Stimulated activated CD4-positive, alpha-beta T cell treated with anti-CD3 and anti-CD28 coated beads, Interleukin-1b, Interleukin-23, amount 100 ng/mL, for 4 hours (primary cell): ENCODE measurements at places on chromosomes 16 and 17.

DNA sequence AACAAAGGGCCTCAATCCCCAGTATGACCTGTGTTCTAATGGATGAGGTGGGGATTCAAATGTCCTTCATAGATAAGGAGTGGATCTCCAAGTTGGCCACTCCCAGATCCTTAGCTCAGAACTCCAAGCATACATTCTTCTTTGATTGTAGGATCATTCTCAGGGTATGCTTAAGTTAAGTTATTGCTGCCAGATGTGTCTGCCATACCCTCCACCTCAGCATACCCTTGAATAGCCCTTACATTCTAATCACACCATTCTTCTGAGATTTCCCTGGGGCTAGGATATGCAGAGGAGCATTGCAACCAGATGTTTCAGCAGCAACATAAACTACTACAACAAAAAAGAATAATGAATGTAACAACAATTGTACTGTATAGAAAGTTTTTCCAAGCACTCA is 1.6 kb upstream of the KRTAP2-4 start:
- no peak for DNase-seq

GRCh38 chr16:7992616-7993015 is 597.7 kb downstream of the TMEM114 start:
- DNase-seq, result no peak

DNA sequence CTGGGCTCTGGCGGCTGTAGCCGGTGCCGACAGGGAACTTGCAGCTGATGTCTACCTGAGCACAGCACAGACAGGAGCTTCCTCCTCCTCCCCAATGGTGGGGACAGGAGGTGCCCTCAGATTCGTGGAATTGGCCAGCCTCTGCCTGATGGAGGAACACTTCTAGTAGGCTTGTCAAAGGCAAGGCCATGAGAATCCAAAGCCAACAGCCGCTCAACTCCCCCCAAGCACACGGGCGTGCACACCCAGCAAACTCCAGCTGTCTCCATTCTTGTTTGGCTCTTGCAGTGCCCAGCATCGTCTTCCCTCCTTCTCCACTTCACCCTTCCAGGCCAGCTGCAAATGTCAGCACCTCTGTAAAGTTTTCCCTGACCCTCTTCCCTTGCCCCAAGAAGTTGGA is 35.1 kb downstream of the SCNN1G start:
- DNase-seq, result no peak

- DNase-seq, result no peak
These were observed 7.3 kb downstream of the RPH3AL start for GRCh38 chr17:345261-345660.

GRCh38 chr16:57722210-57722499 is 13.4 kb upstream of the KATNB1 start:
- DNase-seq, result no peak

DNA sequence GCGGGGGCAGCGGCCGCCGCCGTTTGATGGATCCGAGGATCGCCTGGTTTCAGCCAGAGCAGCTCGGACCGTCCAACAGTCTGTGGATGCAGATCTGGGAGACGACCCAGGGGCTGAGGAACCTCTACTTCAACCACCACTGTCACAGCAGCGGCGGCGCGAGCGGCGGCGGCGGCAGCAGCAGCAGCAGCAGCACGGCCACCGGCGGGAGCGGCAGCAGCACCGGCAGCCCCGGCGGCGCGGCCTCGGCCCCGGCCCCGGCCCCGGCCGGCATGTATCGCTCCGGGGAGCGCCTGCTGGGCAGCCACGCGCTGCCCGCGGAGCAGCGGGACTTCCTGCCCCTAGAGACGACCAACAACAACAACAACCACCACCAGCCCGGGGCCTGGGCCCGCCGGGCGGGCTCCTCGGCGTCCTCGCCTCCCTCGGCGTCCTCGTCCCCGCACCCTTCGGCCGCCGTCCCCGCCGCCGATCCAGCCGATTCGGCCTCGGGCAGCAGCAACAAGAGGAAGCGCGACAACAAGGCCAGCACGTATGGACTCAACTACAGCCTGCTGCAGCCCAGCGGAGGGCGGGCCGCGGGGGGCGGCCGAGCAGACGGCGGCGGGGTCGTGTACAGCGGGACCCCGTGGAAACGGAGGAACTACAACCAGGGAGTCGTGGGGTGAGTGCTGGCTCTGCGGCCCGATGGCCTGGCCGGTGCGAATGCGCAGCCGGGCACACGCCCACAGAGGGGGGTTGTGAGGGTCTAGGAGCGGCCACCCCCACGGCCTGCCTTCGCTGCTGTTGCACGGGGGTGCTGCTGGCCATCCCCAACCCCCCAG is 702 bp downstream of the TENT4B start:
- no peak for DNase-seq

DNA sequence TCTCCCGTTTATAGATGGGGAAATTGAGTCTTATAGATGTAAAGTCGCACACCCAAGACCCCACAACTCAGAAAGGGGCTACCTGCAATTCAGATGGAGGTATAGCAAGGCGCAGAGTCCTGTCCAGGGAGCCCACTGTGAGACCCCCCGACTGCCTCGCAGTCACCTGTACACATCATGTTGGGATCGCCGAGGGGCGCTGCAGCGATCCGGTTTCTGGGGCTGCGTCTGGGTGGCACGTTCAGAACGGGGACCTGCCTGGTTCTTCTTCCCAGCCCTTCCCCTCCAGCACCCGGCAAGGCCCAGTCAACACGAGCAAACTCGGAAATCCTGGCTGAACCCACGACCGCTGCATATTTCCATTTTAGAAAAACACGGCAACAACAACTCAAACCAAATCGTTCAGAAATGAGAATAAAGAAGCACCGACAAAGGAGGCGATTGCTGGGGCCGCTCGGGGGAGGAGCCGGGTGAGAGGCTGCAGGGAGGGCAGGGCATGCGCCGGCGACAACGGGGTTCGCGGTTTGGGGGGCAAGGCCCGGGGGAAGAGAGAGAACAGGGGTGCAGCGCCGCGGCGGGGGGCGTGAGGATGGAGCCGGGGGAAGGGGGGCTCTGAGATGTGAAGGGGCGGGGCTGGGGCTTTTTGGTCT is 643 bp downstream of the HSDL1 start:
- DNase-seq, result peak; percentile 22

- no peak for DNase-seq
These were observed 5.2 kb upstream of the GUCY2D start for GRCh38 chr17:7997186-7997585.

DNA sequence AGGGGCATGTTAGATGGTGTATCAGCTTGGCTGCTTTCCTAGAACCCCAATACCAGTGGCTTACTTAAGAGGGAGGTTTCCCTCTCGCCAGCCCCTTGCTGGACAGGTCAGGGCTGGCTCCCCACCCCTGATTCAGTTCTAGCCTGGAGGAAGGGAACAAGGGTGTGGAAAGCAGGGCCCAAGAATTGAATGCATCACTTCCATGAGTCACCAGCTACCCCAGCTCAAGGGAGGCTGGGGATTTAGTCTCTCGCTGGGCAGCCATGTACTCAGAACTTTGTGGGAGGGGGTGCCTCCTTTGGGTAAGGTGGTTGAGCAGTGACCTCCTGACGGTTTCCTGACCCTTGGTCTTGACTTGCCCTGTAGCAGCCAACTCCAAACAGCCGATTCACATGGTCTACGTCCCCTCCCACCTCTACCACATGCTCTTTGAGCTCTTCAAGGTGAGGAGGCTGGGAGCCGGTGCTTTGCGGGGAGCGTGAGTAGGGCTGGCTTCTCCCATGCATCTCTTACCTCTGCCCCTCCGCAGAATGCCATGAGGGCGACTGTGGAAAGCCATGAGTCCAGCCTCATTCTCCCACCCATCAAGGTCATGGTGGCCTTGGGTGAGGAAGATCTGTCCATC is 12.8 kb downstream of the PDK2 start:
- no peak for DNase-seq
